ENCODE measurements at places on chromosomes 6 and 20. TPM values are rescaled to one million over a fixed set of nuclear protein-coding genes. Genes with fewer than 3 reads are reported as not detected.

DNA sequence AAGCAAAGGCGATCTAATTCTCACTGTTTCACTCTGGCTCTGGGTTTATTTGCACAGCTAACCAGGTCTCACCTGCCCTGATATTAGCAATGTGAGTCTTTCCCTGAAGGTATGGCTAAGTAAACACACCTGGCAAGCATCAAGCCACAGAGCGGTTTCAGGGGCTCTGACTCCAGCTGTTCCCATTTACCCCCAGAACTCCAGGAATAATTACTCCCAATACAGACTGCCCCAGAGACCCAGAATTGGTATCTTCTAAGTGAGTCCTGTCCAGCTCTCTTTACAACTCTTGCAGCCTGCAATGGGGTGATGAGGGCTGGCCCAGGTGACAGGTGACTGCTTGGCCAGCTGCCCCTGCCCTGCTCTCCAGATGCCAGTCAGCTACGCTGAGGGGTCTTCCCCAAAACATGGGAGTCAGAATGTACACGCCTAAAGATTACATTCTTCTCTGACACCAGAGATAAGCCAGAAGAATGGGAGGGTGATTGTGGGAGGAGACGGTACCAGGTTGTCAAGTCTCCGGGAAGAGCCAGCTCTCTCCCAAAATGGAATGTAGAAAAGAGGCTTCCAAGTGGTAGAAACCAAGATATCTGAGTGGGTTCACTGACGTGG lies 4.9 kb upstream of the LRRN4 start:
- no peak for DNase-seq
- H3K27ac ChIP-seq = no peak overlapping the region
- no peaks in the 10 kb centered on the region for H3K36me3 ChIP-seq
- H3K27me3 ChIP-seq = peaks cover 8% of the 10 kb centered on the region

DNA sequence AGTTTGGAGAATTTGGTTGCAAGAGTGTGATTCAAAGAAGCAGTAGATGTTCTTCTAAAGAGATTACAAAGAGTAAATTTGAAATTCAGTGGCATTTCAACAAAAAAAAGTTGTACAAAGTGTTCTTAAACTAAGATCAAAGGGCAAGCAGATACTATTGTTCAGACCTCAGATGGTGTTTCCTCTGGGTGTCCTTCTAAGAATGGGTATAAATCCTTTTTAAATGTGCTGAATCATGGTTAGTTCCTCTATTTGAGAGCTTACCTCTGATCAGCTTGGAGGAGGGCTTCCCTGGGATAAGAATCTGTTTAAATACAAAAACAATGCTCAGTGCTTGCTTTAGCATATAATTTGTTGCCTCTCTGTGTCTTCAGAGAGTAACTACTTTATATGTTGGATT lies 6.3 kb downstream of the BMP6 start:
- H3K27me3 ChIP-seq = peaks cover 15% of the 10 kb centered on the region
- no peak for DNase-seq
- no peak overlapping the region for H3K4me3 ChIP-seq
- H3K36me3 ChIP-seq = no peaks in the 10 kb centered on the region
- peaks cover 35% of the 10 kb centered on the region for H3K4me1 ChIP-seq
- no peak overlapping the region for H3K27ac ChIP-seq

GRCh38 chr6:17863901-17864754 lies 123.3 kb downstream of the KIF13A start:
- H3K4me3 ChIP-seq = no peak overlapping the region
- no peak for DNase-seq
- H3K36me3 ChIP-seq = peaks cover 21% of the 10 kb centered on the region
- peaks cover 13% of the 10 kb centered on the region for H3K4me1 ChIP-seq
- H3K27me3 ChIP-seq = peaks cover 9% of the 10 kb centered on the region

DNA sequence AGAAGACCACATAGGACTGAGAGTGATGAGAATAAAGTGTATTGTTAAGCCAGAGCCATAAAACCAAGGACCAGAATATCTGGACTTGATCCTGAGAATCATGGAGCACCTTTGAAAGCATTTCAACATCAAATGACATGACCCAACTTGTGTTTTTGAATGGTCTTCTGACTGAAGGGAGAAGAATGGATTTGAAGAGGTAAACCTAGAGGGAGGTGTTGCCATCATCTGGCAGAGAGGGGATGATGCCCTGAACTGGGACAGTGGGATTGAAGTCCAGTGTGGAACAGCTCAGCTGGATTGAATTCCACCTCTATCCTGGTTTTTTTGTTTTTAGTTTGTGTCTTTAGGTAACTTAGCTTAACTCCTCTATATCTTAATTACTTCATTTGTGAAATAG lies 570.0 kb downstream of the TBC1D32 start:
- H3K4me1 ChIP-seq = no peaks in the 10 kb centered on the region
- no peak overlapping the region for H3K27ac ChIP-seq
- no peaks in the 10 kb centered on the region for H3K27me3 ChIP-seq
- DNase-seq = no peak
- H3K4me3 ChIP-seq = no peak overlapping the region

GRCh38 chr6:74065705-74066104 lies 369.7 kb downstream of the CD109 start:
- peaks cover 2% of the 10 kb centered on the region for H3K27me3 ChIP-seq
- H3K36me3 ChIP-seq = no peaks in the 10 kb centered on the region
- no peak overlapping the region for H3K27ac ChIP-seq
- DNase-seq = no peak
- peaks cover 10% of the 10 kb centered on the region for H3K4me1 ChIP-seq

- H3K27me3 ChIP-seq = peaks cover 3% of the 10 kb centered on the region
- peaks cover 13% of the 10 kb centered on the region for H3K4me1 ChIP-seq
- DNase-seq = no peak
- no peak overlapping the region for H3K4me3 ChIP-seq
- peaks cover 4% of the 10 kb centered on the region for H3K36me3 ChIP-seq
These were observed 71.9 kb downstream of the PHACTR3 start for GRCh38 chr20:59676126-59676850.

DNA sequence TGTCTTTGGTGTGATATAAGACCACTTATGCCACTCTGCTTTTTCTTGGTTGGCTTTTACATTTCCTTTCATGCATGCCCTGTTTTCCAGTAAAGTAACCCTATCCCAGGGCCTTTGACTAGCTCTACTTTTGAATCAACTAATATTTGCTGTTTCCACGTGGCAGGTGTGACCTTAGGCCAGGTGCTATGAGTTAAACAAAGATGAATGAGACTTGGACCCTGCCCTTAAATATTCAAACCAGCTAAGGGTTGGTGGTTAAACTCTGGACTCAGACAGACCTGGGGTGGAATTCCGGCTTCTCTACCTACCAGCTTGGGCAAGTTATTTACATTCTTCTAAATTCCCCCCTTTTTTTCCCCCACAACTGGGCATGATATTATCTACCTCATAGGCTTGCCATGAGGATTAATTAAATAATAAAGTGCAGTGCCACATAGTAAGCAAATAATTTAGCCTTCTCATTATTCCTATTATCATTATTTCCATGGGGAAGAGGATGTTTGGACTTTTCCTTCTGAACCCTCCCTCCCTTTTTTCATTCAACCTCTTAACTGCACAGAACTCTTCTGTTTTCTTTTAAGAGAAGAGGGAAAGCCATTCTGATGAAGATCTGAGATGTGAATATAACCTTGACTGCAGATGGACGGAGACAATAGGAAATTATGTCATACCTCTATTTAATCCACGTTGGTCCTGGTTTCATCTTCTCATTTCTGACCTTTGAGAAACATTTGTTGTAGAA lies 143.6 kb upstream of the TNFAIP3 start:
- no peak overlapping the region for H3K4me3 ChIP-seq
- no peak overlapping the region for H3K27ac ChIP-seq
- H3K4me1 ChIP-seq = no peaks in the 10 kb centered on the region
- no peaks in the 10 kb centered on the region for H3K27me3 ChIP-seq

GRCh38 chr6:3788408-3789017 lies 37.0 kb upstream of the PXDC1 start:
- H3K27me3 ChIP-seq = no peaks in the 10 kb centered on the region
- peaks cover 13% of the 10 kb centered on the region for H3K4me1 ChIP-seq
- no peak for DNase-seq
- H3K4me3 ChIP-seq = no peak overlapping the region

DNA sequence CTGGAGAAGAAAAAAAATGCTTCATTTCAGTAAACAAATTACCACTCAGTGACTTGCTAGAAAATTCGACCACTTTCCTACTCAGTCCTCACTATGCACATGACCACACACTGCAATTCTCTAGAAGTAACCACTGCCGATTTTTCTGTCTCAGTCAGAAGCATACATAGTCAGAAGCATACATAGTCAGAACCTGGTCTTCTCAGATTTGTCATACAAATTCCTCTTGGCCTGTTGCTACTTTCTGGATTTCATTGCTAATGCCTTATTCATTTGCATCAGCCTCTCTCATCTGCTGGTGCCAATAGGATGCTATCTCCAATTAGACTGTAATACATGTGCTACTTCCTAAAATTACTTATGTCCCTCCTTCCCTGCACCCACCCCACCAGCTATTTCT lies 10.2 kb upstream of the KIF16B start:
- H3K4me1 ChIP-seq = peaks cover 3% of the 10 kb centered on the region
- H3K36me3 ChIP-seq = no peaks in the 10 kb centered on the region
- no peak for DNase-seq
- H3K4me3 ChIP-seq = no peak overlapping the region
- H3K27ac ChIP-seq = no peak overlapping the region

GRCh38 chr6:147227770-147228320 lies 23.6 kb downstream of the STXBP5 start:
- no peak overlapping the region for H3K4me3 ChIP-seq
- no peak for DNase-seq
- H3K27me3 ChIP-seq = no peaks in the 10 kb centered on the region

GRCh38 chr6:159117563-159117962 lies 51.6 kb upstream of the FNDC1 start:
- no peaks in the 10 kb centered on the region for H3K4me1 ChIP-seq
- H3K27ac ChIP-seq = no peak overlapping the region
- H3K36me3 ChIP-seq = no peaks in the 10 kb centered on the region
- DNase-seq = no peak

DNA sequence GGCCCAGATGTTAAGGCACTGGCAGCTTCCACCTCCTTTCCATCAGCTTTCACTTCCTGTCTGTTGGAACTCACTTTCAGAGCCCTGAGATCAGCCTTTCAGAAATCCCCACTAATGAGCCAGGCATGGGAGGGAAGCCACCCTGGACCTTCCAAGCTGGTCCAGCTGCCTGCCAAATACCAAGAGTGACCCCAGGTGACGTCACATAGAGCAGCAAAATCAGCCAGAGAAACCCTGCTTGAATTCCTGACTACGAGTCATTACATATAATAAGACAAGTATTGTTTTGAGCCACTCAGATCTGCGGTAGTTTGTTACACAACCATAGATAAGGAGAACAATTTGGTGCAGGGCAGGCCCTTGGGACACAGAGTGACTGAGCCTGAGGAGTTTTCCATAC lies 556.0 kb upstream of the JAG1 start:
- DNase-seq = no peak
- H3K36me3 ChIP-seq = no peaks in the 10 kb centered on the region
- H3K27ac ChIP-seq = no peak overlapping the region
- peaks cover 25% of the 10 kb centered on the region for H3K4me1 ChIP-seq
- H3K27me3 ChIP-seq = no peaks in the 10 kb centered on the region

The IP6K3 gene
- not detected for total RNA-seq

The COX4I2 gene
- not detected for total RNA-seq

The NKX2-2 gene
- 0.82 TPM for total RNA-seq

The DUSP15 gene
- total RNA-seq = 2.1 TPM

The FUT9 gene
- total RNA-seq = 5.7 TPM

The TMEM30A gene
- total RNA-seq = 99.4 TPM

The ZBTB46 gene
- 42.1 TPM for total RNA-seq

The PLAGL1 gene
- 294 TPM for total RNA-seq

The COL19A1 gene
- 0.33 TPM for total RNA-seq

The TNFAIP3 gene
- total RNA-seq = 22.6 TPM

The TCF15 gene
- 6.6 TPM for total RNA-seq

The KIF6 gene
- total RNA-seq = 0.46 TPM
